ENCODE measurements at places on chromosomes 1 and 21. TPM values are rescaled to one million over a fixed set of nuclear protein-coding genes. Genes with fewer than 3 reads are reported as not detected.
A peak's percentile ranks its signal among the peaks of the same experiment; 100 is the strongest.

ALPL gene
- total RNA-seq, result 45.4 TPM

SPRR2E gene
- not detected for total RNA-seq

OLFM3 gene
- total RNA-seq, result not detected

CRYZ gene
- total RNA-seq, result 31.0 TPM

SLC30A2 gene
- not detected for total RNA-seq

SLC30A10 gene
- total RNA-seq, result not detected

OR10J1 gene
- total RNA-seq, result not detected

RHBDL2 gene
- not detected for total RNA-seq

DNASE2B gene
- total RNA-seq, result not detected

OR2L2 gene
- not detected for total RNA-seq

CLCA1 gene
- total RNA-seq, result not detected

- peaks cover 21% of the 10 kb centered on the region for H3K4me1 ChIP-seq
- H3K27me3 ChIP-seq, result no peaks in the 10 kb centered on the region
- no peaks in the 10 kb centered on the region for H3K36me3 ChIP-seq
- H3K27ac ChIP-seq, result no peak overlapping the region
- H3K4me3 ChIP-seq, result no peak overlapping the region
Observed at GRCh38 chr1:56797065-56797685, 22.0 kb downstream of the FYB2 start.

DNA sequence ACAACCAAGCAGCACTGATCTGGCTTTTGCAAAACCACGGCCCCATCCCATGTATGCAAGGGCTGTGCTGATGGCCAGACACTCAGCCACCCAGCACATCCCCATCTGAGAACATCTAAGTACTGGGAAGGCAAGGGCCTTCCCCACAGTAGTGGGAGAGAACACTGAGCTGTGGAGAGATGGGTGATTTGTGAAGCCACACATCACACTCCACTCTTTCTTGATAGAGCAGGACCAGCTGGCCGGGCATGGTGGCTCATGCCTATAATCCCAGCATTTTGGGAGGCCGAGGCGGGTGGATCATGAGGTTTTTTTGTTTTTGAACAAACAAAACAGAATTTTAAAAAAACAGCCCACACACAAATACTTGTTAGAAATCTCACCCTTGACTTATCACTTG, 28.2 kb upstream of the RXRG start:
- H3K4me3 ChIP-seq, result no peak overlapping the region
- H3K36me3 ChIP-seq, result no peaks in the 10 kb centered on the region
- H3K27me3 ChIP-seq, result no peaks in the 10 kb centered on the region

DNA sequence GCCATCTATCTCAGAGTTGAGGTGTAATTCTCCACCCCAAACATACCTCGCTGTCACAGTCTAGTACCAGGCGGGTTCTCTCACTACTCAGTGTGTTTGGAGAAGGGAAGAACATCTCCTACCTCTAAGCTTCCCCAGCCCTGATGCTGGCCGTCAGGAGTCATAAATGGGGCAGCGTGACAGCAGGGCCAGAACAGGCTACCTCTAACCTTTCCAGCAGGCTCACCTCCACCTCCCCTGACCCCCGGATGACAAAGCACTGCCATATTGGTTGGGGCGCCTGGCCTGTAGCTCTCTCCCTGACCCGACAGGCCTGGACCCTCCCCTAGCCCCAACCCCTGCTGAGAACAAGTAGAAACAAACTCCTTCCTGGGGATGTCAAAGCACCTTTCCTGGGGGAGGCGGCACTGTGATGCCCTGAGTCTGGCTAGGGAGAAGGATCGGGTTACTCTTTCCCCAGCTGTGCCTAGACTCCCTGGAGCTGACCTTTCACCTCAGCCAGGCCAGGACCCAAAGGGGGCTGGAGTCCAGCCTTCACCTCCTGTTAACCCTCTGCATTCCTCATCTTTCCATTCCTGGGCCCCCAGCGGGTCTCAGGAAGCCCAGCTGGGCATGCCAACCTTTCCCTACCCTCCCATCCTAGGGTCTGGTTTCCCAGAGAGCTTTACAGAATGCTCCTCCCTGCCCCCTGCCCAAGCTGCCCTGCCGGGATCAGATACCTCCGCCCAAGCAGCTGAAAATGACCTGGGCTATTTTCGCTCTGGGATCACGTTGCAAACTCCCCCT, 34.2 kb downstream of the AHDC1 start:
- peaks cover 48% of the 10 kb centered on the region for H3K4me1 ChIP-seq
- no peak for DNase-seq
- no peaks in the 10 kb centered on the region for H3K36me3 ChIP-seq

DNA sequence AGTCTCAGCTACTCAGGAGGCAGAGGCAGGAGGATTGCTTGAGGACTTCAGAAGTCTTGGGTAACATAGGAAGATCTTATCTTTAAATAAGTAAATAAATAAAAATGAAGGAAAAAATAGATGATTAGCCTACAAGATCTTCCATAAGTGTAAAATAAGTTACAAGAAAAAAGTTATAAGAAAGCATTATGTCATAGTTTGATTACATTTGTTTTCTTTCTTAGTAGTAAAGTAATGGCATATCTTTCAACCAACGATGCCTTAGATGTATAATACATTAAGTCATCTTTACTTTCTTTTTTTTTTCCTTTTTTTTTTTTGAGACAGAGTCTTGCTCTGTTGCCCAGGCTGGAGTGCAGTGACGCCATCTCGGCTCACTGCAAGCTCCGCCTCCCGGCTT, 46.5 kb downstream of the SNRPE start:
- H3K4me3 ChIP-seq, result no peak overlapping the region
- DNase-seq, result peak; percentile 13

DNA sequence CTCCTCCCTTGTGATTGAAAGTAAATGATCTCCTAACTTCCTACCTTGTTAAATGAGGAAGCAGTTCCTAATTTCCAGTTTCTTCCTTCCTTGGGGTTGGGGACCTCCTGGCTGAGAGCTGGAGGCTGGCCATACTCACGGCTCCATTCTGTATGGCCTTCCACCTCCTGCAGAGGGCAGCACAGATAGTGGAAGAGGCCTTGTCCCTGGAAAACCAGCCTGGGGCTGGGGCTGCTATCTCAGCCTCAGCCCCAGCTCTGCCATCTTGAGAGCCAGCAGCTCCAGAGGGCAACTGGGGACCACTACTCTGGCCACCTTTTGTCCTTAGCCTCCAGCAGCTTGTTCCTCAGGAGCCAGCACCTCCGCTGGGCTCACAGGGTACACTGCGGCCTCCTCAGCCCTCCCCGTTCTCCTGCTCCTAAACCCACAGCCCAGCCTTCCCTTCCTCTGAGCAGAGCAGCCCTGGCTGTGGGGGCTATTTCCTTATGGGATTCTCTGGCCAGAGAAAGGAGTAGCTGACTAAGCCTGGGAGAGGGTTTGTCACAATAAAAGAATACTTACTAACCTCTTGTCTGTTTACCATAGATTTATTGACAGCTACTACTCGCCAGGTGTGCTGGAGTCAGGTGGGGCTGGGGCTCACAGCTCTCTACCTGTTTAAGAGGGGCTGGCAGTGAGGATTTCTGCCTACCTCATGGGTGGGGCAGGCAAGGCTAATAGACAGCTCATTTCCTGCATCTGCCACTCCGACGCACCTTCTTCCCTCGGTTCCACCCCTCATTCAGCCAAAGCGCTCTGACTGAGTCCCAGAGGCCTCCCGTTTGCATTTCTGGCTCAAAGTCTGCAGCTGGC, 6.3 kb downstream of the TMEM234 start:
- H3K27me3 ChIP-seq, result no peaks in the 10 kb centered on the region
- no peak for DNase-seq
- H3K36me3 ChIP-seq, result peaks cover 17% of the 10 kb centered on the region
- H3K4me3 ChIP-seq, result no peak overlapping the region
- H3K27ac ChIP-seq, result no peak overlapping the region

DNA sequence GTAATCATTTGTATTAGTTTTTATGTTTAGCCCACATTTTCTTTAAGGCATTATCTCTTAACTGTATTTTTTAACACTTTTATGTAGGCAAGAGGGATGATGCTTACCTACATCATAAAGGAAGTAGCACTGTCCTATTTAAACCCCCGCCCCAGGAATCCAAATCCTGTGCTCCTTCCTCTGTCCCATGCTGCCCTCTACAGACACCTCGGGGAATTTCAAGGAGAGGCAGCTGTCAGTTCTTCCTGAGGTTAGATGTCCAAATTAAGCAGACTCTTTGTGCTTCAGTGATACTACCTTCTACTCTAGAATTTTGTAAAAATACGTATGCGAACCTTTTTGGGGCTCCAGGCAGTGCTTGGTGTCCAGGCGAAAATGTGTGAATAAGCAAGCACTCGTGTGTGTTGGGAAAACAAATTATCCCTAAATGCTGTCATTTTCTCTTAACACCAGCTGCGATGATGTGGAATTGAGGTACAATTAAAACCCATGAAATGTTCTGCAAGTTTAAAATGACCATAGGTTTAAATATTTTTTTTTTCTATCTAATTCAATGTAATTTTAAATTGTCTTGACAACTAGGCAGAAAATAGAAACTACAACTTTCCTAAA, 19.2 kb downstream of the CRCT1 start:
- H3K4me3 ChIP-seq, result no peak overlapping the region
- no peaks in the 10 kb centered on the region for H3K4me1 ChIP-seq
- no peaks in the 10 kb centered on the region for H3K27me3 ChIP-seq

- H3K36me3 ChIP-seq, result no peaks in the 10 kb centered on the region
- no peak for DNase-seq
- H3K4me1 ChIP-seq, result no peaks in the 10 kb centered on the region
- H3K4me3 ChIP-seq, result no peak overlapping the region
Observed at GRCh38 chr1:164155347-164155746, 403.6 kb upstream of the PBX1 start.

GRCh38 chr1:164699815-164700491, 141.0 kb downstream of the PBX1 start:
- no peak for DNase-seq
- no peak overlapping the region for H3K27ac ChIP-seq
- peaks cover 10% of the 10 kb centered on the region for H3K4me1 ChIP-seq

GRCh38 chr1:159532922-159533321, 2.9 kb downstream of the OR10J5 start:
- H3K4me3 ChIP-seq, result no peak overlapping the region
- no peak for DNase-seq
- H3K27ac ChIP-seq, result no peak overlapping the region
- no peaks in the 10 kb centered on the region for H3K36me3 ChIP-seq
- H3K4me1 ChIP-seq, result no peaks in the 10 kb centered on the region

DNA sequence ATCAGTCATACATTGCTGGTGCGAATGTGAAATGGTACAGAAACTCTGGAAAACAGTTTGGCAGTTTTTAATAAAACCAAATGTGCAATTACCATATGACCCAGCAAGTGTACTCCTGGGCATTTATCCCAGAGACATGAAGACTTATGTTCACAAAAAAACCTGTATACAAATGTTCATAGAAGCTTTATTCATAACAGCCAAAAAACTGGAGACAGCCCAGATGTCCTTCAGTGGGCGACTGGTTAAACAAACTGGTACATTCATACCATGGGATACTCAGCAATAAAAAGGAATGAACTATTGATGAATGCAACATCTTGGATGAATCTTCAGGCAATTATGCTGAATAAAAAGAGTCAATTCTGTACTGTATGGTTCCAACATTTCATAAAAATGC, 97.8 kb downstream of the DTL start:
- no peaks in the 10 kb centered on the region for H3K27me3 ChIP-seq
- no peak for DNase-seq
- H3K4me1 ChIP-seq, result no peaks in the 10 kb centered on the region
- H3K27ac ChIP-seq, result no peak overlapping the region
- no peaks in the 10 kb centered on the region for H3K36me3 ChIP-seq

- no peaks in the 10 kb centered on the region for H3K36me3 ChIP-seq
- DNase-seq, result peak; percentile 90
- no peak overlapping the region for H3K4me3 ChIP-seq
- peaks cover 24% of the 10 kb centered on the region for H3K4me1 ChIP-seq
Observed at GRCh38 chr1:23394684-23395083, 25.0 kb upstream of the ZNF436 start.

- H3K4me3 ChIP-seq, result no peak overlapping the region
- no peak overlapping the region for H3K27ac ChIP-seq
- no peak for DNase-seq
- H3K27me3 ChIP-seq, result no peaks in the 10 kb centered on the region
- no peaks in the 10 kb centered on the region for H3K36me3 ChIP-seq
Observed at GRCh38 chr1:8663915-8664329, 153.5 kb downstream of the RERE start.

DNA sequence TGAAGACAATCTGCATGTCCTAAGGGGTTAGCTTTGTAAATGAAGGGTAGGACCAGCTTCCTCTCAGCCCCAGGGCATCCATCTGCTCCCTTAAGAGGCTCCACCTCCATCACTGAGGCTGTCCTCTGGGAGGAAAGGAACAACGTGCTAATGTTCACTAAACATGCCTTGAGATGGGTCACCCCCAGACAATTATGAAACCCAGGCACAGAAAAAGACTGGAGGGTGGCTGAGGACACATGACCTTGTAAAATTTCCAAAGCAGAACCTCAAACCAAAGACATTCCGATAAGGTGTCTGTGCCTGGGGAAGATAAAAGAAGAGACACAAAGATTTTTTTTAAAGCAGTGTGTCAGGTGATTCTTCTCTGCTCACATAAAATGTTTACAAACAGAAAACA, 37.6 kb upstream of the ZNF124 start:
- H3K36me3 ChIP-seq, result peaks cover 3% of the 10 kb centered on the region
- no peaks in the 10 kb centered on the region for H3K27me3 ChIP-seq
- no peak overlapping the region for H3K27ac ChIP-seq
- peaks cover 9% of the 10 kb centered on the region for H3K4me1 ChIP-seq
- peak overlapping the region; percentile 86 for H3K4me3 ChIP-seq

DNA sequence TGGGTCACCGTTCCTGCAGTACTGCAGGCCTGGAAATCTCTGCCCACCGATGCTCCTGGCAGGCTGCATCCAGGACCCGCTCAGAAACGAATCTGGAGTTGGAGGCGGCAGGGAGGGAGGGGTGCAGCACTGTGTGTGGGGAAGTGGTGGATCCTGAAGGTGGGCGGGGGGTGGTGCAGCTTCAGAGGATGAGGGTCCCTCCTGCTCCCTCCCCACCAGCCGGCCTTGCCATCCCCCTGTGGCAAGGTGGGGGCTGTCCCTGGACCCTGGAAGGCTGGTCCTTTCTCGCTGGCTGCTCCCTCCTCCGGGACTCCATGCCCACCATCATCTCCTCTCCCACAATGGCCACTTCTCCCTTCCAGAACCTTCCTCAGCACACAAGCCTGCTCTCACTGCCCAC, 60.4 kb downstream of the B3GALT5 start:
- no peak overlapping the region for H3K4me3 ChIP-seq
- no peak for DNase-seq
- H3K36me3 ChIP-seq, result no peaks in the 10 kb centered on the region
- no peaks in the 10 kb centered on the region for H3K4me1 ChIP-seq
- no peak overlapping the region for H3K27ac ChIP-seq

GRCh38 chr1:156262461-156263287, 14.8 kb upstream of the PAQR6 start:
- peaks cover 15% of the 10 kb centered on the region for H3K4me1 ChIP-seq
- DNase-seq, result peak; percentile 90
- H3K4me3 ChIP-seq, result no peak overlapping the region
- H3K27ac ChIP-seq, result peak overlapping the region; percentile 61
- H3K27me3 ChIP-seq, result no peaks in the 10 kb centered on the region
- H3K36me3 ChIP-seq, result peaks cover 61% of the 10 kb centered on the region

- no peak for DNase-seq
- no peak overlapping the region for H3K4me3 ChIP-seq
- peaks cover 22% of the 10 kb centered on the region for H3K36me3 ChIP-seq
- H3K27ac ChIP-seq, result no peak overlapping the region
- H3K27me3 ChIP-seq, result no peaks in the 10 kb centered on the region
Observed at GRCh38 chr1:88956003-88956402, 36.4 kb downstream of the KYAT3 start.
